CD4-positive, alpha-beta T cell treated with Interleukin-2 at 100 ng/mL for 4 hours (primary cell): ENCODE measurements at places on chromosomes 13 and 19.

DNA sequence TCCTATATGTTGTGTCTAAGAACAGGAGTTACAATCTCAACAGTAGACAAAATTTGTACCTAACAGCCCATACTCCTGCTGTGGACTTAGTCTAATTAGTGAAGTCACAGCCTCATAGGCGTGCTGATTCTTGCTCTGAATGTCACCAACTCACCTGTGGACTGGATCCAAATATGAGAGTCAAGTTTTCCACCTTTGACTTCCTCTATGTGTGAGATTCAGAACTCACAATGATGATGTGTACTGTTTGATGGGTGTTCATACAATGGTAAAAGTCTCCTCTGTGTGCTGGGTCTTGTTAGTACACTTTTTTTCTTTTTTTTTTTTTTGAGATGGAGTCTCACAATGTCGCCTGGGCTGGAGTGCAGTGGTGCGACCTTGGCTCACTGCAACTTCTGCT, 7.8 kb upstream of the ZNF91 start:
- DNase-seq, result no peak

DNA sequence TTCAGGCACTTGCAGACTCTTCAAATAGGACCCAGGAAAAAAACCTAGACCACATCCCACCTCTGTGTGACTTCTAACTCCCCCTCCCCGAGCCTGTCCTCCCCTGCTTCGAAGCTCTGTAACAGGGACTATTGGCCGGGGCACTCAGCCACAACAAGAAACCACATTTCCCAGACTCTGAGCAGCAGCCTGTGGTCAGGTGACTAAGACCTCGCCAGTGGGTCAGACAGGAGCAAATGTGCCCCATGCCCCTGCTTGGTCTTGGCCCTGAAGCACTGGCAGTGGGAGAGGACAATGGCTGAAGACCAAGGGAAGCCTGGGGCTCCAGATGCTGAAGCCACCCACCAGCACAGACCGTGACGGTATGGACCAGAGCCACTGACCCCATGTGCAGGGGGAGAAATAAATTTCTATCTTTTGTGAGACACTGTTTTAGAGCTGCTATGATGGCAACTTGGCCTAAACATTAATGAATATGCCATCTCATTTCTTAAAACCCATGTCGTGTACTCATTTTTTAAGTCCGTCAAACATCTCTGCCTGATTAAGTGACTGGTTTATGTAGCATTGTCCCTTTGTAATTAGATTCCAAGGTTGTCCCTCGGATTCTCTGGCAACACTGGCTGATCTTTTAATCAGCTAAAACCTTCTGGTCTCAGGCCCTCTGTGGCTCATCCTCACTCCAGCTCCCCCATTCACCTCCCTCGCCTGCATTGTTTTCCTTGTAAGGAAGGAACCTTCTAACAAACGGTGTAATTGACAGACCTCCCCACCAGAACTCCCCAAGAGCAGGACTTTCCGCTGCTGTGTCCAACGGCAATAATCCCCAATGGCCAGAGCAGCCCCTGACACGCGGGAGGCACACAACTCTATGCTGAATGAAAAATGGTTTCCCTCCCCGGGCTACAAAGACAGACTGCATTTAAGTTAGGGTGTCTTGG, 98.4 kb downstream of the STK24 start:
- peak; percentile 33 for DNase-seq

DNA sequence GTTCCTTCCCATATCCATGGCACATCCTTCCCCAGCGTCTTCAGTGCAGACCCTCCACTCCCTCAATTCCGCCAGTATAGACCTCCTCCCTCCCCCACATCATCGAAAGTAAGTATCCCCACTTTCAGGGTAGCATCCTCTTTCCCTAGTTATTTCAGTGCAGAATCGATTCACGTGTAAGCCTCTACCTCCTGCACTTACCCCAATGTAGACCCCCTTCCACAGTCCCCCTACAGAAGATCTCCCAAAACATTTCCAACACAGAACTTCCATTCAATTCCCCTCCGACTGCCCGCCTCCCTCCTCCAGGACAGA, 664 bp downstream of the IRF3 start:
- no peak for DNase-seq

GRCh38 chr19:408441-408901, 476 bp downstream of the C2CD4C start:
- no peak for DNase-seq

GRCh38 chr19:11685676-11686650, 52.8 kb downstream of the ZNF823 start:
- DNase-seq, result no peak

DNA sequence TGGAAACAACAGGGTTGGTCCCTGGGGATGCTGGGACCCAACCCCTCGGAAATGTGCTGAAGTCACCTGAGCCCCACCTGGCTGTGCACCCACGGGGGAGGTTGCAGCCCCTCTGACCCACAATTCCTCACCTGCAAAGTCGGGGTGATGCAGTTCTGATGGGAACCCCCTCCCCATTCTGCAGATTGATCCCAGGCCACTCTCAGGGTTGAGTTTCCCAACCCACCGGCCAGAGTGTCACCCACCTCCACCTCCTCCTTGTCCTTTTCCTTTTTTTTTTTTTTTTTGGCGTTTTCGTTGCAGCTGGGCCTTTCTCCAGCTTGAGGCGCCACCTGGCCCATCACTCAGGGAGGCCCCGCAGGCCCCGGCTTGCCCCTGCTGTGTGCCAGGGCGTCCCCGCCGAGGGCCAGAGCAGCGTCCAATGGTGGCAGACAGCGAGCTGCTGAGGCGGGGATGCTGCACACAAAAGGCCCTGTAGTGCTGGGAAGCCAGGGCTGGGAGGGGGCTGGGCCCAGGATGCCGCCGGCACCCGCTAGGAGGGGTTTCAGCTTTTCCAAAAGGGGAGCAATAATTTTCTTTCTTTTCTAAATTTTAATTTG, 4.6 kb downstream of the PIK3R2 start:
- no peak for DNase-seq

- no peak for DNase-seq
Measured at GRCh38 chr13:42106998-42107397, 58.5 kb downstream of the DGKH start.

- no peak for DNase-seq
Measured at GRCh38 chr13:44331912-44332851, 41.4 kb upstream of the SERP2 start.

- DNase-seq, result no peak
Measured at GRCh38 chr13:44373247-44373600, 400 bp upstream of the SERP2 start.

GRCh38 chr19:776549-776948, 20.7 kb upstream of the PTBP1 start:
- DNase-seq, result no peak

- peak; percentile 79 for DNase-seq
Measured at GRCh38 chr19:5031231-5032100, 62.6 kb downstream of the KDM4B start.

DNA sequence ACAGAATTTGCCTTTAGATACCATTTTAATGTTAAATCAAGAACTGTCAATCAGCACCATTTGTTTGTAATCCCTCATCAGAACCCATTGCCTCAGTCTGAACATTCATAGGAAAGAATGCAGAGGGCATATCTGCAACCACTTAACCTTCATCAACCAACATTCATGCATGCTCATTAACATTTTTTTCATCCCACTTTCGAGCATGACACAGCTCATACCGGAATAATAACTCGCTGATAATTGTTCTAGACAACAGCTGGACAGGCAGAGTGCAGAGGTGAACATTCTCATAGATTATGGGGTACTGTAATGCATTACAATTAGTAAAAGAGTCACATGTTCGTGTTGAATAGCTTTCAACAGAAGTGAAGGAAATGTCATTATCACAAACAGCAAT, 216.8 kb downstream of the DIAPH3 start:
- no peak for DNase-seq

DNA sequence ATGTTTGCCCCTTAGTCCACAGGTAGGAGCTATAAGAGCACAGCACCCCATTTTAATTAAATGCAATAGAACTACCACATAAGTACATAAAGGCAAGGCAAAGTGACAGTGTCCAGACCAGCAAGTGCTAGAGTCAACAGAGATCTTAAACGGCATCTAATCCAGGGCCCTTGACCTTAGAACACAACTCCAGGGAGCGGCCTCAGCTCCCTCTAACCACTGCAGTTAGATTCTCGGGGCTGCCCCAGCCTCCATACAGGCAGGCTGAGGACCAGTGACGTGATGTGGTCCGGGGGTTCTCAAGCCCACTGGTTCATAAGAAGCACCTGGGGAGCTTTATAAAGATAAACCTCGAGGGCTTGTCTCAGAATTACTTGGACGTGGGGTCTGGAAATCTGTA, 10.0 kb upstream of the ATP12A start:
- no peak for DNase-seq

DNA sequence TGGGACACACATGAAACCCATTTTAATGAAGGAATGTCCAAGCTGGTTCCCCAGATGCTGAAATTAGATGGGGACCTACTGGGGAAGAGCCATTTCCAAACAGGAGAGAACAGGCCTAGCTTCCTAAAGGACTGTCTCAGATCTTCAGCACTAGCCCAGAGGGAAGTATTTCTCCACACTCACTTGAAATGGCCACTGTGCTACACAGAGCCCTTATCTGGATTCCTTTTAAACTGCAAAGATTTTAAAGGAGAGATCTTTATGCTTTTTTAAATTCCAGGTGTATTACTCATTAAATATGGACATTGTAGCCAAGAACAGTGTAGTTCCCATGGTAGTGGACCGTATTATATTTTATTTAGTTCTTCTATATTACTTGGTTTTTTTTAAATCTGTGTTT, 255.3 kb downstream of the SHISA2 start:
- DNase-seq, result no peak

- no peak for DNase-seq
Measured at GRCh38 chr13:51547425-51548176, 36.7 kb upstream of the WDFY2 start.

DNA sequence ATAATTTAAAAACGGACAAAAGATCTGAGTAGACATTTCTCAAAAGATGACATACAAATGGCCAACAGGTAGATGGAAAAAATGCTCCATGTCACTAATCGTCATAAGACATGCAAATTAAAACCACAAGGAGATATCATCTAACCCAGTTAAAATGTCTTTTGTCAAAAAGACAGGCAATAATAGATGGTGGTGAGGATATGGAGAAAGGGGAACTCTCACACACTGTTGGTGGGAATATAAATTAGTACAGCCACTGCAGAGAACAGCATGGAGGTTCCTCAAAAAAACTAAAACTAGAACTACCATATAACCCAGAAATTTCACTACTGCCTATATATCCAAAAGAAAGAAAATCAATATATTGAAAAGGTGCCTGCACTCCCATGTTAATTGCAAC, 37.9 kb downstream of the OR10H4 start:
- no peak for DNase-seq

DNA sequence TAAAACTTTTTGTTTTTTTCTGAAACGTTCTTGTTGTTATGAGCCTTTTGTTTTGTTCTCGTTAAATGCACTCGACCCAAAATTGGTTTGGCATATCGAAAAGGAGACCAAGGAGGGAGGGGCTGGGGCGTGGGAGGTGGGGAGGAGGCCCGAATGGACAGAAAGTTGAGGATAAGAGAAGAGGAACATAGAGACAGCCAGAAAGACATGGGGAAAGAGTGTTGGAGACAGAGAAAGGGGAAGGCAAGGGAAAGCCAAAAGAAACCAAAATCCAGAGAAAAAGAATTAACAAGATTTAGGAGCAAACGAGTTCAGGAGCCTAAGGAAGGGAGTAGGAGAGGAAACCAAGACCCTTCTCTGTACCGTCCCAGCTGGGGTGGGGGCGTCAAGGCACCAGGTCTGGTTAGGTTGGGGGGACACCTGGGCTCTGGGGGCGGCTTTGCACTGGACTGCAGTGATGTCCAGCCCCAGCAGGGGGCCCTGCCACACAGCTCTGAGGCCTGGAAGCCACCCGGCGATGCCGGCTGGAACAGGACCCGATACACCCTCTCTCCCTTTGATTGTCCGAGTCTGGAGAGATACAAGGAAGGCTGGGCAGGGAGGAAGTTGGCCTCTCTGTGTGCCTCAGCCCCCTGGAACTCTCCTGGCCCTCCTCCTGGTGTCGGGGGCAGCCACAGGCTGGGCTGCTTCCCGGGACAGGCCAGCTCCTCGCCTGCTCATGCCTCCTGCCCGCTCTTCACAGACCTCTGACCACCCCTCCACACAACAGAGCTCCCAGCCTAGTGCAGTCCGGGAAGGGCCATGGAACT, 11.6 kb upstream of the ASF1B start:
- peak; percentile 59 for DNase-seq

GRCh38 chr19:37227996-37228395, 10.0 kb downstream of the ZNF383 start:
- DNase-seq, result peak; percentile 34

GRCh38 chr19:40960062-40960685, 30.9 kb upstream of the CYP2B6 start:
- DNase-seq, result no peak

- no peak for DNase-seq
Measured at GRCh38 chr13:25727250-25727649, 324.6 kb downstream of the SHISA2 start.

GRCh38 chr13:47326061-47326460, 429.2 kb upstream of the HTR2A start:
- DNase-seq, result no peak

GRCh38 chr13:43880926-43881325, 1.2 kb downstream of the LACC1 start:
- DNase-seq, result no peak

DNA sequence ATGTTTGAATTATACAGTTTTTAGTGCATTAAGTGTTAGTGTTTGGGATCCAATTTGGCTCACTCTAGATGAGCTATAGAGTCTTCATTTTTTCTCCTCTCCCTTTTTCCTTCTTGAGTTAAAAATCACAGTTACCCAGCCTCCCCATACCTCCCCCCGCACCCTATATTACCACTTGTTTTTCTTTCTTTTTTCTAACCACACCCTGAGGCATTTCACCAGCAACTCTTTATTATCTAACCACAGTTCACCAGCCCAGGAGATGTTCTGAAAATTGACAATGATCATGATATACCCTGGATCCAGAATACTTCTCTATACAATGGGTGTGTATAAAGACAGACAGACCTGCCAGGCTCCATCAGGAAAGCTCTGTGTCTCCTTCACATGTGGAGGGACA, 86.5 kb upstream of the UBL3 start:
- DNase-seq, result peak; percentile 36

GRCh38 chr13:79429309-79429708, 23.3 kb upstream of the RBM26 start:
- no peak for DNase-seq

GRCh38 chr19:11693505-11694499, 44.9 kb downstream of the ZNF823 start:
- no peak for DNase-seq

DNA sequence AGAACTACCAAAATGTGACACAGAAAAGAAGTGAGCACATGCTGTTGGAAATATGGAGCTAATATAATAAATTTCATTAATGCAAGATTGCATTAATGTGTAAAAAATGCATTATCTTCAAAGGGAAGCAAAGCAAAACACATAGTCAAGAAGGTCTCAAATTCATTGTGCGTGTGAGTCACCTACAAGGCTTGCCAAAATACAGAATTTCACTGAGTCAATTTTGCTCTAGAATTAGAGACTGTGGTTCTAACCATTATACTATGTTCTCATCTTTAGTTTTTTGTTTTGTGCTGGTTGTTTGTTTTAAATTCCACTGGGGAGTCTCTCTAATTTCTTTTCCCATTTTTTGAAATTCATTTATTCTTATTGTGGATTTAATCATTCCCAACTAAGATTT, 149.8 kb upstream of the SLITRK1 start:
- DNase-seq, result no peak
